Activated T-cell treated with anti-CD3 and anti-CD28 coated beads, Interleukin-2, amount 50 U/mL, for 1 hour (primary cell): ENCODE measurements at places on chromosomes 5 and 9.

DNA sequence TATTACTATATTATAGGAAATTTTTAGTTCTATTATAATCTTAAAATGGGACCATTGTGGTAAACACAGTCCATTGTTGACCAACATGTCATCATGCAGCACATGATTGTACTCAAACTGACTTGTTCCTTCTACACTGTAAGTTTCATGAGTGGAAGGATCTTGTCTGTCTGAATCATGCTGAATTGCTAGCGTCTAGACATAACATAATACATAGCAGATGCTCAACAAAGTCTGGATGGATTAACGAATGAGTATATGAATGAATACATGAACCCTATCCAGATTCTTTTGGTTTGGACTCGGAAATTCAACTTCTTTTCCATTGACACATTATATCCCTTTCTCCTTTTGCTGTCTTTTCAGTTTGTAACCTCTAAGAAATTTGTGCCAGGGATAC, 429.2 kb upstream of the SGCD start:
- DNase-seq: no peak

DNA sequence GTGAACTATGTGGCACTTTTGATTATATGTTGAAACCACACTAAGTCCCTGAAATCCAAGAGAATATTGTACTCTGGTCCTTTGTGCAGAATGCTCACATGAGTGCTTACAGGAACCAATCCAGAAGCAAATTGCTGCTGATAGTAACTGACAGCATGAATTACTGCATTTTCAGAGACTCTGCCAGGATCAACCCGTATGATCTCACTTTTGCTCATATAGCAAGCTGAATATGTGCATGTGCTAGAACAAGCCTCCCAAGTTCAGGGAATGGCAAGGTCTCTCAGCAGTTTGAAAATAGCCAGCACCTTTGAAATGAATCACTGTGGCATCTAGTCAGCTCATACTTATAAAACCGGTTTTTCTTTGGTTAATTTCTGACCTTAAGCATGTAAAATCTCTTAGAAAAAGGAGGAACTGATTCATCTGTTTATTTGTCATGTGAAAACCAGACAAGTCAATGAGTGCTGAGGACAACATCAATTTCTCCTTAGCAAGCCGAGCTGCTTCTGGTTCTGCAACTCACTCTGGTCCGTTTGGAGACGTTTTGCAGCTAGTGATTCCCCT, 215.7 kb upstream of the ELL2 start:
- DNase-seq: no peak

GRCh38 chr5:80225934-80226326, 29.9 kb downstream of the SERINC5 start:
- no peak for DNase-seq

DNA sequence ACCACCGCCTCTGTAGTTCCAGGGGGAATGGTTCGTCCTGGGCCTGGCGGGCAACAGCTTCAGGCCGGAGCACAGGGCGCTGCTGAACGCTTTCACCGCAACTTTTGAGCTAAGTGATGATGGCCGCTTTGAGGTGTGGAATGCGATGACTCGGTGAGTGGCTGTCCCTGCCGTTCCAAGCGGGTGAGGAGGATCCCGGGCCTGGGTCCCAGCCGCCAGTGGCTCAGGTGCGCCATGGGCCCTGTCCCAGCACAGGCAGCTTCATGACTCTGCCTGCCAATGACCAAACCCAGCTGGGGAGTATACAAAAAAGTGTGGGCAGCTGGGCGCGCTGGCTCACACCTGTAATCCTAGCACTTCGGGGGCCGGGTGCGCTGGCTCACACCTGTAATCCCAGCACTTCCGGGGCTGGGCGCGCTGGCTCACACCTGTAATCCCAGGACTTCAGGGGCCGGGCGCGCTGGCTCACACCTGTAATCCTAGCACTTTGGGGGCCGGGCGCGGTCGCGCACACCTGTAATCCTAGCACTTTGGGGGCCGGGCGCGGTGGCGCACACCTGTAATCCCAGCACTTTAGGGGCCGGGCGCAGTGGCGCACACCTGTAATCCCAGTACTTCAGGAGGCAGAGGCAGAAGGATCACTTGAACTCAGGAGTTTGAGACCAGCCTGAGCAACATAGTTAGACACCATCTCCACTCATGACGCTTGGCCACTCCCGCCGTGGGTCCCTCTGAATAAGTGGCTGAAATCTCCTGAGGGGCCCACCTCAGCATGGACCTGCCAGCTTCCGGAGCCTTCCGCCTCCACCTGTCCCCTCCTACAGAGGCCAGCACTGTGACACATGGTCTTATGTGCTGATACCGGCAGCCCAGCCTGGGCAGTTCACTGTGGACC, 1.1 kb downstream of the LCN12 start:
- DNase-seq: no peak

- DNase-seq: no peak
Observed at GRCh38 chr9:111645806-111646205, 14.7 kb downstream of the DNAJC25 start.

DNA sequence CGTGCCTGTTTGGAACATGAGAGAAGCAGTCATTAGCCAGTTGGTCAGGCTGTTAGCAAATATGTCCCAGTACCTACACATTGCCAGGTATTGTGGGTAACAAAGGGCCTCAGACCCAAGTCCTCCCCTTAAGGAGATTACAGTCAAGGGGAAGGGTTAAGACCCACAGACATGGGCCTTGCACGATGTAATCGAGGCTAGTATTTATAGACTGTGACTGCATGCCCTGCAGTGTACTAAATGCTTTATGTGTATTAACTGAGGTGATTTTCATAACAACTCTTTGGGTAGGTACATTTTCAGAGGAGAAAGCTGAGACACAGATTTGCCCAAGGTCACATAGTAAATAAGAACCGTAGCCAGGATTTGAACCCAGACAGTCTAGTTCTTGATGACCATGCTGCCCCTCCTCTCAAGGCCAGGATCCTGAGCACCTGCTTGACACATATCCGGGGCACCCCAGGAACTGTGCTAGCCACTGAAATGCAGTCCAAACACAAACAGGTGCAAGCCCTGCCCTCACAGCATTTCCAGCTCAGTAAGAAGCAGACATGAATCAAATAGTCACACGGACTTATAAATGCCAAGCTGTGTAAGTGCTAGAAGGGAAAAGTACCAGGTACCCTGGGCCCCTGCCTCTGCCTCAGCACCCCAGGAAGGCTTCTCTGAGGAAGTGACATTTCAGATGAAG, 32.0 kb upstream of the GRPEL2 start:
- no peak for DNase-seq

- no peak for DNase-seq
Observed at GRCh38 chr9:99027443-99027842, 77.5 kb upstream of the TGFBR1 start.

- DNase-seq: no peak
Observed at GRCh38 chr5:181152406-181152805, 5.0 kb downstream of the OR2V2 start.

DNA sequence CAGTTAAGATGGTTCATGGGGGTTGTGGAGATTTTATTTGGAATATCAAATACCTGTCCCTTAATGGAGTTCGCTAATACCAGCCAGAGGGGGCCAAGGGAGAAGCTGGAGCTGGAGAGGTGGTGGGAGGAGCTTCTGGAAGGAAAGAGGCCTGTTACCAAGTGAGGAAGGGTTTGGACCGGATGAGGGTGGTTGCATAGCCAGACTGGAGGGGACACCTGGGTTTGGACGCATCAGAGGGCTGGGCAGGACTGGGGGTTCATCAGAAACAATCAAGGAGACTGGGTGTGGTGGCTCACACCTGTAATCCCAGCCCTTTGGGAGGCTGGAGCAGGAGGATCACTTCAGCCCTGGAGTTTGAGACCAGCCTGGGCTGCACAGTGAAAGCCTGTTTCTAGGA, 111.8 kb upstream of the IER5L start:
- peak; percentile 5 for DNase-seq

DNA sequence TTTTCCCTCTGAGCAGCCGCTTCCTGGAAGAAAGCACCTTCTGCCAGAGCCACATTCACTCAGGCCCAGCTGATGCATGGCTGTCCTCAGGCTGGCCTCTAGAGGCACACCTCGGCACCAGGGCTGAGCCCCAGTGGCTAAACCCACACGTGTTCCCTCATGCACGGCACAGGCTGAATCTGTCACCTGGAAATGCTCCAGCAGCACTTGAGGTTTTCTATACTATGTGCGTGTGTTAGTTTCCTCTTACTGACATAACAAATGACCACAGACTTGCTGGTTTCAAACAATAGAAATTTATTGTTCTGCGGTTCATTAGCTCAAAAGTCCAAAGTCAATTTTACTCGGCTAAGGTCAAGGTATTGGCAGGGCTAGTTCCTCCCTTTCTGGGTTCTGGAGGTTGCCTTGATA, 141.4 kb downstream of the LRRC70 start:
- DNase-seq: no peak

DNA sequence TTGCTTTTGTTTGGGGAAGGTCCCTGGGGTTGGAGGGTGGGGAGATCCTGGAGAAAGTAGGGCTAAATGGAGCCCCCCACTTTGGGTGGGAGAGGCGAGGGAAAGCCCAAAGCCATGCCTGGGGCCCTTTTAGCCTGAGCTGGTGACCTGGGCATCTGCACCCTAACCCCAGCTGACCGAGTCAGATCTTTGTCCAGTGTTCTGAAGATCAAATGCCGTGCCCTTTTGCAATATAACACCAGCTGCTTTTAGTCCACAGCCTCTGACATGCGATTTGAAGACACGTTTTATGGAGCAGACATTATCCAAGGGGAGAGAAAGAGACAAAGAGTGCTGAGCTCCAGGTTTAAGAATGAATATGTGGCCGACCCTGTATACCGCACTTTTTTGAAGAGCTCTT, 416.5 kb downstream of the KDM4C start:
- DNase-seq: no peak
